Left kidney (tissue), 8 donors: ENCODE measurements at places on chromosomes 12 and 14.
A peak's percentile ranks its signal among the peaks of the same experiment; 100 is the strongest.

GRCh38 chr12:40105515-40106201 lies at the start of gene SLC2A13:
Gene SLC2A13, minus strand, starts transcription at chr12:40106081. Its CDS starts 273 bp downstream, at chr12:40105808.
- peak; percentile 62 for DNase-seq

GRCh38 chr12:49244176-49244575 lies 20.7 kb upstream of the TUBA1C start:
- DNase-seq: no peak

DNA sequence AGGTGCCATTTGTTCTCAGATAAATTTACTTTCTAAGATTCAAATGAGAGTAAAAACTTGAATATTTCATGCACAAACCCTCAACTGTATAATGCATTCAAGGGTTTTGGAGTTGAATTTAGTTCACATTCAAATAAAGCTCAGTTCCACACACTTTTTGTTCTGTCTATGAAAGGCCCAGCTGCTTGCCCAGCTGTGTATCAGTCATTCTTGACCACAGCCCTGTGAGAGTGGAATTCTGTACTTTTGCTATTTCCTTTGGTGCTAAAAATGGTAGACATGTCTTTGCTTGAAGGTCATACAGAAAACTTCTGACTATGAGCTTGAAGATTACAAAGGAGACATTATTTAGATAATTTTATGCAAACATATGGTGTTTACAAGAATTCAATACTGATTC lies 110.4 kb downstream of the KCNC2 start:
- DNase-seq: no peak

DNA sequence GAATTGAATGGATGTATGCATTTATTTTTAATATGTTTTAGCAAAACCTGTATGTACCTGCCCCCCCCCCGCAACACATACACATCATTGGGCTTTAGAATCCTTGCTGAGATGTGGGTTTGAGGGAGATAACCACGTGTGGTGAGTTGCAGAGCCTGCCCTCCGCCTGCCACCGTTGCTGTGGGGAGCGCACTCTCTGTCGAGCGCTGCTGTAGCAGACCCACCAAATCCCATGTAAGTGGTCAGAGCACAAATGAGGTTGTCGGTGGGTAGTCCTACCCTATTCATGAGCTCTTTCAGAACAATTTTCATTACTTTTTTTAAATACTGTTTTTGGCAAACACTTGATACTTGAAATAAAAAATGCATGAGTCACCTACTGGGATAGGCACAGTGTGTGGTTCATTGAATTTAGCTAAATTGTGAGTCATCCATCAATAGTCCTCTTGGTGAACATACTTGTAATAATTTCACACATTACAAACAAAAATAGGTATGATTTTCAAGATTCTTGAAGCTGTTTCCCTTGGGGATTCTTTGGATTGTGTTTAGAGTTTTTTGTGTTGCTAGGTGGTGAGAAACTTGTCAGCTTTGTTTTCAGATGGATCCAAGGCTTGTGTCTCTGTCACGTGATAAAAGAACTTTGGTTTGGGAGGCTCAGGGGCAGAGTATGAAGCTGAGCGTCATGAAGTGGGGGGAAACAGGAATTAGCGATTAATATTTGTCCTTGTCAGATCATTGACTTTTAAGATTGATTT lies 107.6 kb downstream of the PTCSC3 start:
- DNase-seq: no peak

DNA sequence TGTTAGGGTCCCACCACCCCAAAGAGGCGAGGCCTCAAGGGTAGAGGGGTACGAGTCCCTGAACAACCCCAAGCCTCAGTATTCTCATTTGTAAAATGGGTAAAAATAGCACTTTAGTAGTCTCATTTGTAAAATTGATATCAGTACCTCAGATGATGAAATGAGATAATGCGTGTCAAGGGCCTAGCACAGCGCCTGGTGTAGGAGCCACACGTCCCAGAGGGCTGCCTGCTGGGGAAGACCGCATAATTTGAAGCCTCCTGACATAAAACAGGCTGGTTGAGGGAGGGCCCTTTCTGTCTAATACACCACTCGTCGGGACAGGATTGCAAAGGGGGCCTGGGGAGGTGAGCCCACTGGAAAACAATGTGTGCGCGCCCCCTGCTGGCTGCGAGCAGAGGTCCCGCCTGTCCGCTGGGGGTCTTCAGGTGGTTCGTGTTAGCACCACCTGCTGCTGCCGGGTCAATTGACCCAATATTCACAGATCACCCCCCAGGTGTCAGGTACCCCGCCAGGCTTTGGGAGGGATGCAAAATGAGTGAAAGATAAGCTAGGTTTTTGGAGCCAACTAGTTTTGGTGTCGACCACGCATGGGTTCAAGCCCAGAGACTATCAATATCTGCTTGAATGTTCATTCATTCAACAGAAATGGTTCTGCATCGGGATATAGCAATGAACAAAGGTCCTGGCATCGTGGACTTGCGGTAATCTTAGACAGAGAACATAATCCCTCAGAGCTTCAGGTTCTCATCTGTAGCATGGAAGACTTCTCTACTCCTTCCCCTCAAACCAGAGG lies 24.7 kb upstream of the IRF2BPL start:
- DNase-seq: no peak
